Karpas-422 (cell line): ENCODE measurements at places on chromosomes 3 and 15. TPM values are rescaled to one million over a fixed set of nuclear protein-coding genes. Genes with fewer than 3 reads are reported as not detected.

DNA sequence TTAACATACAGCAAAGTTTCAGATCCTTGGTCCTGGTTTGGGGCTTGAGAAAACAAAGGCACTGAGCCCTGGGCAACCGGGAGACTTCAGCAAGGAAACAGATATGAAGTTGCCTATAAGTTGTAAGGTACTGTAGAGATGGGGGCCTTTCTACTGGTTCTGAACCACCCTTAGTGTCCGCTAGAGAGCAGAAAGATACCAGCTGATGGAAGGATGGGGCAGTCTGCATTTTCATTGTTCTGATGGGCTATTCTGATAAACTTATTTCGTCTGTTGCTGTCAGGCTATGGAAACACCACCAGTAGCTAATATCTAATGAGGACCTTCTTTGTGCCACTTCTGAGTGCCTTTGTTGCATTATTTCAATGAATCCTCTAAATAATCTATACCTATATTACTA lies 38.7 kb downstream of the FGD5 start:
- no peak for DNase-seq

DNA sequence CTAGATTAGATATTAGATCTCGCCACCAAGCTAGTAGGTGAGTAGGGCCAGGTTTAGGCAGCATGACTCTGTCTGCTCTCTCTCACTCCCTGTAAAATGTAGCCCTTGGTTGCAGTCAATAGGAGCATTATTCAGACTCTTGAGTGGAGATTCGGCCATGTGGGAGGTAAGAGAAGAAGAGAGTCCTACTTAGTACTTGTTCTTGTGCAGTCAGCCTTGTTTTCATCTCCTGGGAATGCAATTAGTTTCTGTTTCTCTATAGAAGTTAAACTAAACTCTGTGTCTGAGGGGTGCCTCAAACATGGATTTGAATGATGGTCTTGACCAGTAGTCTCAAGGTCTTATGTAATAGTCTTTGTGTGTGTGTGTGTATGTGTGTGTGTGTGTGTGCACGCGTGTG lies 229.5 kb upstream of the DPH6 start:
- no peak for DNase-seq

DNA sequence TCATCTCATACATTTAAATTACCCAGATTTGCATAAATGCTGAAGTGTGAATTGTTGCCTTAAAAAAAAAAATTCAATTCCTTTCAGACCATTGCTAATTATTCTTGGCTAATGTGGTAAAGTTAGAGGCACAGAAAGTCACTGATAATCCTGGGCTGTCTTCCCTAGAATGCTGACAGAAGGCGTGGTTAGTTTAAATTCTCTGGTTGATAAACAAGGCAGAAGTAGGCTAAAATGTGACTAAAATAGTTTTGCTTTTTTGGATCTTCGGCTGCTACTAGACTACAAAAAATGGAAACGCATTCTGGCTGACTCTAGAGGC lies 193.7 kb downstream of the OTOL1 start:
- no peak for DNase-seq

DNA sequence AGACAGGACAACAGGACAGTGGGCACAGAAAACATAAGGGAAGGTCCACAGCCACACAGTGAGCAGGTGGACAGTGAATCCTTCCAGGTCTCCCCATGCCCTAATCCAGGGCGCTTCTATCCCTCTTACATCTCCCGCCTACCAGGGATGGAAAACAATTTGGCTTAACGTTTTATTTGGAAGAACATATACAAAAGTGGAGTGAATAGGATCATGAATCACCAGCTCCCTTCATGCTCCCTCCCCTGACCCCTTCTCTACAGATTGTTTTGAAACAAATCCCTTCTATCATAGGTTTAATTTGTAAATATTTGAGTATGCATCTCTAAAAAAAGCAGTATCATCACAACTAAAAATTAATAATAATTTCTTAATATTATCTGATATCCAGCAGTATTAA lies 52.5 kb downstream of the CLDN11 start:
- no peak for DNase-seq

MOBP gene
- not detected in 2 replicates for total RNA-seq

DNA sequence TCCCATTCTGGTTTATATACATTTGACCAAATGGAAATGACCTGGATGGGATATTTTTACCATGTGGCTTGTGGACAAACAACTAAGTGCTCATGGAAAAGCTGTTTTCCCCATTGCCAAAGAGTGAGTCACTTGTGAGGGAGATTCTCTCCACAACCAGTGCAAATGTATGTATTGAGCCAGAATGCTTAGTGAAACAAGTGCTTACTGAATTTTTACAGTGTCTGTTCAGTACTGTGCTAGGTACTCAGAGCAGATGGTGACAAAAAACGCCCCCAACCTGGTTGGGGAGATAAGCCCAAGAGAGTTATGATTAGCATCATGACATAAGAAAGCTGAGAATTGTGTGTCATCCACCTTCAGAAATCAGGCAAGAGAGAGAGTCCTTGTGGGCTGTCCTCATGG lies 2.3 kb downstream of the CHP1 start:
- DNase-seq: no peak

DNA sequence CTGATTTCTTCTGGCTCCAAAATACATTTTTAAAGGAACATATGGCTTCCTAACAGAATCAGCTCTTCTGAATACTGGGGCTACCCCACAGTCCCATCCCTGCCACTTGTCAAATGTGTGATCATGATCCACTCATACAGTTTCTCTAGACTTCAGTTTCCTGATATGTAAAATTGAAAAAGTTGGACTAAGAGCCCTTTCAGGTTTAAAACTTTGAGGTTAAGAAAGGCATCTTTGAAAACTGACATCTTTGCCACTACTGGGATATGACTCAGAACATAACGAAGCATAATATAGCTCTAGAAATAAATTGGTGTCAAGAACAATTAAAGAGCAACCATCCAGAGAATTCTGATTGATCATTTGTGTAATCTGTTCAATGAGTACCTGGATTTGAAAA lies 248.3 kb downstream of the IL5RA start:
- no peak for DNase-seq

DNA sequence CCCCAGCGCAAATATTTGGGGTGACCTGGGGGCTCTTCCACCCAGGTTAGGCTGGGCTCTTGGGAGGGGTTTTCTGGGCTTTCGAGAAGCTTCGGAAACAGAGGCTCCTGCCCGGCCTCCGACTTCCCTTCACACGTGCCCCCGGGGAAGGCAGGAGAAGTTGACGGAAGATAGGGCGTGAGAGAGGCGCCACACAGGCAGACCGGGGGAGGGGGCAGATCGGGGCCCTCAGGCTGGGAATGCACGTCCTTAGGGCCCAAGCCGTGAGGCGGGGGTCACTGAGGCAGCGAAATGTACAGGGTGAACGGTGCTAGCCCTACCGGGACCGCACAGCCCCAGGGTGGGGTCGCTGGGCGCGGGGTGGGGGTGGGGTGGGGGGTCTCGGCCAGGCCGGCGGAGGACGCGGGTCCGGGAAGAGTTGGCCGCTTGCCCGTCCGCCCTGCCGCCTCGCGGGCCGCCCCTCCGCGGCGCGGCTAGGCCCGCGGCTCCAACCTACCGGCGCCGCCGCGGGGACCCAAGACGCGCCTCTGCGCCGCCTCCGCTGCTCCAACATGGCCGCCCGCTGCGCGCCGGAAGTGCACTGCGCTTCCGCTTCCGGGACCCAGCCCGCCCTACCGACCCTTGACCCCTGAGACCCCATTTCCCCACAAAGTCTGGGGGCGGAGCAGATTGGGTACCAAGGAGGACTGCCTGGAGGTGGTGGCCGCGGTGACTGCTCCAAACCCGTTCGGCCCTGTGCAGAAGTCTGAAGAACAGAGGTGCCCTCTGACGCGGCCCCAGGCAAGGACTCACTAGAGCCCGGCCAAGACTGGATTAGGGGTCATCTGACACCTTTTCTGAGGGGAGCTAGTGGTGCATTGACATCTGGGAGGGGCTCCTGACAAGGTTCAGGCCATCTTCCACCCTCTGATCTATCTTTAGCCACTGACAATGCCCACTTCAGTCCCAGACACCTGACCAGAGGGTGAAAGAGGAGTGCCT lies at the start of gene CCDC71:
Gene CCDC71 (minus strand): TSS at position 561 of the 981 bp plus-strand sequence. CDS start 2,123 bp downstream, outside the sequence.
- DNase-seq: peak; percentile 93

CD200R1 gene
- not detected in 2 replicates for total RNA-seq

- no peak for DNase-seq
Measured at GRCh38 chr3:166630190-166630589, 749.9 kb downstream of the ZBBX start.

DNA sequence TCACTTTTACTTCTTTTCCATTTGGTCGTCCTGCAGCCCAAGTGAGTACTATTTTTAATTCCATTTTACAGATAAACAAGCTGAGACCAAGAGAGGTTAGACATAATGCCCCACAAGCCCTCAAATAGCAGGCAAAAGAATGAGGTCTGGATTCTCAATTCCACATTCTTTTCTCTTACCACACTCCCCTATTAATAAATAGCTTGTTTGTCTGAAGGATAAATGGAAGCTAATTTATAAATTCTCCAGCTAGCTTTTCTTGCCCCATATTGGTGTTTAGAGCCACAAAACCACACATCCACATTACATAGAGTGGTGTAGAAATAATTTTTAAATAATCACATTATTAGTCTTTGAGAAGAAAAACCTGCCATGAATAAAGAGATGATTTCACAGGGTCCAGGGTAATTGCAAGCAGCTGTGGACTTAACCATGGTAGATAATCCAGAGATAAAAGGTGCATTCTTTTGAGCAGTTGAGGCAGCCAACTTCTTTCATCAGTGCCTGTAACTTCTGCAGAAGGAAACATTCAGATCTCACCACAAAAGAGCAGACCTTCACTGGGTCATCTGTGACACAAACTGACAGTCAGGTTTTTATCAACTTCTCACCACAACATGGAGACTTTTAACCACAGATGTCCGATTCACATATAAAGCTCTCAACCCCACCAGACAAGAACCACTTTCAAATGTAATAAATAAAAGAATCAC lies 313.4 kb upstream of the STT3B start:
- DNase-seq: no peak

GRCh38 chr15:64163659-64164362 lies 989 bp upstream of the PPIB start:
- DNase-seq: peak; percentile 74

SPINK8 gene
- not detected in 2 replicates for total RNA-seq
